ENCODE measurements at places on chromosomes 6 and 20.

- DNase-seq = no peak
These were observed 41.6 kb upstream of the ARMC2 start for GRCh38 chr6:108806665-108807064.

GRCh38 chr6:87344731-87345130 lies at the start of gene C6orf163:
TSS of gene C6orf163 (plus strand) at chr6:87344813. CDS start at chr6:87345100, 287 bp downstream.
- no peak for DNase-seq

DNA sequence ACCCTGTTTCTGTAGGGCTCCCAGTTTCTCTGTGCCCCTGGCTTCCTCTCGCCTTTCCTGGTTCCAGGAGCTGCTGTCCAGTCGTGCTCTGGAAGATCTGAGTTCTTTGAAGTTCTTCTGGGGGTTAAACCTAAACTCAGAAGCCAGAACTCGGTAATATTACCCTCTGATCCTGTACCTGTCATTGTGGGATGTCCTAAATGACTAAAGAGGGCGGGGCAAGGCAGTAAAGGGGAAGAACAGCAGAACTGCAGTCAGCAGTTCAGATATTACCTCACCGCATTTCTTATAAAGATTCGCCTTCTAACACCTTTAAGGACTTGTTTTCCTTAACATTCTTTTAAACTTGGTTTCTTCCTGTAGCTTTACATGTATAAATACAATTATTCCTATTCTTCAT lies 63.9 kb downstream of the FAM120B start:
- DNase-seq = no peak

DNA sequence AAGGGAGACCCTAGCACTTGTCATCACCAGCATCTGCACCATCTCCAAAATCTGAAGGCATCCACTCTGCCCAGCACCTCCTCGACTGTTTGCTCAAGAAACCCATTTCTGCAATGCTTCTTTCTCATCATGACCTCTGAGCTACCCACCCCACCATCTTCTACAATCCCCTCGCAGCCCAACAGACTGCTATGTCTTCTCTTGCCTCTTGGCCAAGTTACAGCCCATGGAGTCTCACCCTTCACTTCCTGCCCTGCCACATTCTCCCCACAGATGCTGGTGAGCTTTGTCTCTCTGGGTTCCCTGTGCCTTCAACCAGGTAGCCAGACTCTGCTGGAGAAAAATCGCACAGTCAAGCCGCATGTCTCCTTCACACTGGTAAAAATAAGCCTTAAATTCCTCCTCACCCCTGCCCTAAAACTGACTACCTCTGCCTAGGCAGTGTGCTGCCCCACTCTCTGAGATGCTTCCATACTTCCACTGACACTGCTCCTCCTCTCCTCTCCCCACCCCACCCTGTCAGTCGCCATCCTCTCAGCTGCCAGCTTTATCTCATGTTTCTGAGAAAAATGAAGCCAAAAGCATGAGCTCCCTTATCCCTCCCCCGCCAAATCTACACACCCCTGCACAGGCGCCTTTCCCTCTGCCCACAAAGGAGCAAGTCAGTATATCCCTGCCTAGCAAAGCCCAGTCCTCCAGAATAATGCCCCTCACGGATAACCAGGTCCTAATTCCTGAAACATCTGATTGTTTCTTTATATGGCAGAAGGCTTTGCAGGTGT lies 2.3 kb upstream of the TXNDC5 start:
- DNase-seq = no peak

DNA sequence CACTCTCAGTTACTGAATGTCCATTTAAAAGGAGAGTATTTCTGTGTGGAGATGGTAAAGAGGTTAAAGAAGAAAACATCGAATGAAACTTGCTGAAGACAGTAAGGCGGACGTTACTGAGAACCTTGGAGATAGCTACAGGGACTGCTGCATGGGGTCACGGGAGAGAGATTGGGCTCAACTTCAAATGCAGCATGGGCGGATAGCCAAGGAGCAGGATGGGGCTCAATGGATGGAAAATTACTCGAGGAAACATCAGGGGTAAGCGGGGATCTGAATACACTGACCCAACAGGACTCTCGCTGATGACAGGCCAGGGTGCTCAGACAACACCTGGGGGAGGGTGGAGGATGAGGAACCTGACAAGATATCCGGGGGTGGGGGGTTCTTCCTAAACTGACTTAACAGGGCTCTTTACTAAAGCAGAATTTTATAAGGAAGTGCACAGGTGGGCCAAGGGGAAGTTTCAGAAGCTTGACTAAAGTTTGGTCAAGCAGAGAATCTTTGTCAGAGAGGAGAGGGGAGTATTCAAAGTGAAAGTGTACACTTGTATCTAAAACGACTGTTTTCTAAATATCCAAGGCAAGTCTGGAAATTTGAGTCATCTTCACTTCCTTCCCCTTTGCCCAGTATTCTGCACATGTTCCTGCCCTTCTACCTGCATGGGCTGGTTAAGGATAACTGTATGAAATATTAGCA lies 22.8 kb downstream of the ECT2L start:
- DNase-seq = no peak

- no peak for DNase-seq
These were observed 505.5 kb downstream of the PRIM2 start for GRCh38 chr6:57822896-57823358.

DNA sequence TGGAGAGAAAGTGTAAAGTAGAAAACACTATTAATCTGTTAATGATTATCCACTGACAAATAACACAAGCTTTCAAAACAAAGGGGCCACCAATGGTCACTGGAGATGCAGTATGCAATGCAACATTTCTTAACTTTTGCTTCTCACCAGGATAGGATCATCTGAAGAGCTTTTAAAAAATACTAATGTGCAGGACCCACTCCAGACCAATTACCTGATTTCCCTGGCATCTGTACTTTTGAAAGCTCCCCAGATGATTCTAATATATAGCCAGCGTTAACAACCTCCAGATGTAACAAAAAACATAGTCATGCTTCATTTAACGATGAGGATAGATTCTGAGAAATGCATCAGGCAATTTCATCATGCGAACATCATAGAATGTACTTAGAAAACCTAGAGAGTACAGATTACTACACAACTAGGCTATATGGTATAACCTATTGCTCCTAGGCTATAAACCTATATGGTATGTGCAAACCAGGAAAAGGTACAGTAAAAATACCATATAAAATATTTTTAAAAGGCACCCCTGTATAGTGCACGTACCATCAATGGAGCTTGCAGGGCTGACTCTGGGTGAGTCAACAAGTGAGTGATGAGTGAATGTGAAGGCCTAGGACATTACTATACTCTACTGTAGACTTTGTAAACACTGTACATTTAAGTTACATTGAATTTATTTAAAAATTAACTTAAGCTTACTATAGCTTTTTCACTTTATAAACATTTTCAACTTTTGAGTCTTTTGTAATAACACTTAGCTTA lies 69.2 kb downstream of the ATG5 start:
- peak; percentile 40 for DNase-seq

DNA sequence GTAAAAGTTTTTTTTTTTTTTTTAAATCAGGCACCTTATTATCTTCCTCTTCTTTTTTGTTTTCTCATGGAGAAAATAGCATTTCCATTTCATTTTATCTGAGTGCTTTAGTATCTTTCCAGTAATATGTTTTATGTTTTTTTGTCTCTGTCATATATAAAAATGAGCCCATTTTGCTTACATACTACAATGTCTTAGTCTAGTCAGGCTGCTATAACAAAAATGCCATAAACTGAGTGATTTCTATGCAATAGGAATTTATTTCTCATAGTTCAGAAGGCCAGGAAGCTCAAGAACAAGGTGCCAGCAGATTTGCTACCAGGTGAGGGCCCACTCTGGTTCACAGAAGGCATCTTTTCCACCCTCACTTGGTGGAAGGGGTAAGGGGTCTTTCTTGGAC lies 35.7 kb upstream of the AIG1 start:
- no peak for DNase-seq

DNA sequence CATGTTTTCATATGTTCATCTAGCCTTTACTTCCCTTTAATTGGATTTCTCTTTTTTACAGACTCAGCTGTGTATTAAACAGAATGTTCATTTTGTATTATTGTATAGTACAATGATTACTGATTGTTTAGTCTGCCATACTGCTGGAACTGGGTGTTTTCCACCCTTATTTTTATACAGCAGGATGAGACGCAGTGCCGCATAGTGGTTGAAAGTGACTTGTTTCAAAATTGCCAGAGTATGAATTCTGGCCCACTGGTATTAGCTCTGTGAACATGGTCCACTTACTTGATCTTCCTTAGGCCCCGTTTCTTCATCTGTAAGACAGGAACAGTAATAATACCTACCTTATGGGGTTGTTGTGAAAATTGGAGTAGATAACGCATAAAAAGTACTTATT lies 22.1 kb downstream of the AFDN start:
- no peak for DNase-seq

- DNase-seq = no peak
These were observed 26.0 kb upstream of the PPP1R16B start for GRCh38 chr20:38779247-38780097.

DNA sequence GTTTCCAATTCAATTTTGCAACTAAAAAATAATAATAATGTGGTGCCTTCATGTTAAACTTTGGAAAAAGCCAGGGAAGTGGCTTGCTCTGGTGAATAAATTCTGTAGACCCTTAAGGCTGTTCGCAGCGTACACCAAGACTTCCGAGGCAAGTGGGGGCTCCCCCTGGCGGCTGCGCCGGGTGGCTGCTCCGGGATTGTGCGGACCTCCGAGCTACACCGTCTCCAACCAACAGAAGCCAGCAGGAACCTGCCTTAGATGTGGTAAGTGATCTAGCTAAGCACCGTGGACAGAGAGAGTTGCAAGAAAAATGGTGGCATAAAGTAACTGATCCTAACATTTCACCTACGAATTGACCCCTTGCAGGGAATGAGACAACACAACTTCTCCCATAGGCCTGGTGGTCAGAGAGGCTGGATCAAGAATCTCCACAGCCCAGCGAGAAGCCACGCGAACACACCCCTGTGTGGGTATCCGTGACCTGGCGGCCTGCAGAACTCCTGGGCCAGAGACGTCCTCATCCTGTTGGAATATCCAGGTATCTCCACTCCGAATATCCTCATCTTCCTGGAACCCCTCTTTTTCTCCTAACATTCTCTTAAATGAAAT lies 69.6 kb downstream of the TBXT start:
- peak; percentile 28 for DNase-seq

- DNase-seq = no peak
These were observed 42.6 kb upstream of the SUPT3H start for GRCh38 chr6:45420083-45420908.

Data from skin of body (tissue), 3 donors.